ENCODE measurements at places on chromosomes 1 and 21. TPM values are rescaled to one million over a fixed set of nuclear protein-coding genes. Genes with fewer than 3 reads are reported as not detected.

Gene SRSF10
- total RNA-seq: 56.2 TPM

Gene RAB3B
- total RNA-seq: 0.75 TPM

DNA sequence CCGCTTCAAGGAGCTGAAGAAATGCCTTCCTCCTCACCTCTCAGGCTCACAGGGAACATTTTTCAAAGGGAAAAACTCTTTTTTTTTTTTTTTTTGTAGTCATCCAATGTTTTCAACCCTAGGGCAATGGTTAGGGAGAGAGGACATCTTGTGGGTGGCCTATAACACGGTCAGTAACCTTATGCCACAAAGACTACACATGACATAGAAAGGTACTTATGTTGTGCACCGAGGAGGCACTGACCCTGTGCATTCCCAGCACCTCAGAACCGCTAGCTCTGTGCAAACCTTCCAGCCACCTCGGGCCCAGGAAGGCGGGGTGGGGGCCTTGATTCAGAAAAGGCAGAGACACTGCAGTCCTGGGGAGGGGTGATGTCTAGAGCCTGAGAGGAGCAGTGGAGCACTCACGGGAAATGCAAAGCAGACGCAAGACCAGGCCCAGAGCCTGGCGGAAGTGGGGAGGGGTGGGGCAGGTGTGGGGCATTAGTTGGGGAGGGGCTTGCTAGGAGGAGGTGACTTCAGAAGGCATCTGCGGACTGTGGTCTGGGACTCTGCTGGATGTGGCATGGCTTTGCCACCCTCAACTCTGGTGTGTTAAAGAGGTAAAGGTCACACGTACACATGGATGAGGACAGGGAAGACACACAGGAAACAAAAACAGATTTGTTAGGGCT is 68.6 kb downstream of the MDM4 start:
- no peak for DNase-seq
- no peaks in the 10 kb centered on the region for H3K36me3 ChIP-seq
- H3K4me1 ChIP-seq: peaks cover 4% of the 10 kb centered on the region

DNA sequence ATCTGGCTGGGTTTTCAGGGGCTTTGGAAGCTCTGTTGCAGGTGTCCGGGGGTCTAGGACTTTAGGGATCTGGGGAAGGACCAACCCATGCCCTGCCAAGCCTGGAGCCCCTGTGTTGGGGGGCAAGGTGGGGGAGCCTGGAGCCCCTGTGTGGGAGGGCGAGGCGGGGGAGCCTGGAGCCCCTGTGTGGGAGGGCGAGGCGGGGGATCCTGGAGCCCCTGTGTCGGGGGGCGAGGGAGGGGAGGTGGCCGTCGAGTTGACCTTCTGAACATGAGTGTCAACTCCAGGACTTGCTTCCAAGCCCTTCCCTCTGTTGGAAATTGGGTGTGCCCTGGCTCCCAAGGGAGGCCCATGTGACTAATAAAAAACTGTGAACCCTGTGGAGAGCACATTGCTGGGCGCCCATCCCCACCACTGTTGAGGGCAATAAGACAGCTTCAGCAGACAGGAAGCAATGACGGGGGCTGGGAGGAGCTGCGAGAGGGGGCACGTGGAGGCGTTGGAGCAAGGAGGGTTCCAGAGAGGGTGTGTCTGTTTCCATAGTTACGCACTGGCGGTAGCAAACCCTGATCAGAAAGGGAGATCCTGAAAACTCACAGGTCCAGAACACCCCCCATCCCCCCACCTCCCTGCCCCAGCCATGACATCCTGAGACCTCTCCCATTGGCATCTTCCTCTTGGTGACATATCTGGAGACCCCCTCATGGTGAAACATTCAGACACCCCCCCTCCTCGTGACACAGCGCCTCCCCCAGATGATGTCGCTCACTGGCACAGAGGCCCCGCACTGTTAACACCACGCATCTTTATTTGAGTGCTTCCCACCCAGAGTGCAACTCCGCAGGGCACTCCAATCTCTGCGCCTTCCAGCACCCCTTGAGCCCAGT is 8.4 kb downstream of the MYBPH start:
- H3K36me3 ChIP-seq: no peaks in the 10 kb centered on the region
- H3K27ac ChIP-seq: no peak overlapping the region
- no peaks in the 10 kb centered on the region for H3K4me1 ChIP-seq

DNA sequence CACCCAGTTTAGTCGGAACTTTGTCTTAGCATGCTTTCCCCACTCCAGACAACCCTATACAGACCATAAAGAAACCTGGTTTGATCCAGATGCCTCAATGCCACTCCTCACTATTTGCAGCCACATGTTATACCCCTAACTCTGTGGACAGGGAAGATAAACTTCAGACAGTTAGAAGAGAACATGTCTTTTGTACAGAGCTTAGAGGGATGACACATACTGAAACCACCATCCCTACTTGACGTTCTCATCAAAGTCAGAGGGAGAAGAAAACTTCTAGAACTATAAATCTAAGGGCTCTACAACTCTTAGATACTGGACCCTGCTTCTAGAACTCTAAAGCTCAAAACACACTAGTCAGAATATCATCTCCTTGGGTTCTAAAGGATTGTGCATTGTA is 3.7 kb downstream of the SYT6 start:
- H3K27me3 ChIP-seq: peaks cover 36% of the 10 kb centered on the region
- DNase-seq: no peak
- peaks cover 31% of the 10 kb centered on the region for H3K4me1 ChIP-seq
- no peak overlapping the region for H3K4me3 ChIP-seq
- no peak overlapping the region for H3K27ac ChIP-seq

GRCh38 chr1:205072881-205073280 is 11.4 kb downstream of the TMEM81 start:
- no peak overlapping the region for H3K27ac ChIP-seq
- no peak overlapping the region for H3K4me3 ChIP-seq
- no peak for DNase-seq
- peaks cover 21% of the 10 kb centered on the region for H3K4me1 ChIP-seq
- H3K27me3 ChIP-seq: no peaks in the 10 kb centered on the region

Measured in esophagus muscularis mucosa (tissue), 4 donors.